GM04504 (cell line): ENCODE measurements at places on chromosomes 6 and 20.

DNA sequence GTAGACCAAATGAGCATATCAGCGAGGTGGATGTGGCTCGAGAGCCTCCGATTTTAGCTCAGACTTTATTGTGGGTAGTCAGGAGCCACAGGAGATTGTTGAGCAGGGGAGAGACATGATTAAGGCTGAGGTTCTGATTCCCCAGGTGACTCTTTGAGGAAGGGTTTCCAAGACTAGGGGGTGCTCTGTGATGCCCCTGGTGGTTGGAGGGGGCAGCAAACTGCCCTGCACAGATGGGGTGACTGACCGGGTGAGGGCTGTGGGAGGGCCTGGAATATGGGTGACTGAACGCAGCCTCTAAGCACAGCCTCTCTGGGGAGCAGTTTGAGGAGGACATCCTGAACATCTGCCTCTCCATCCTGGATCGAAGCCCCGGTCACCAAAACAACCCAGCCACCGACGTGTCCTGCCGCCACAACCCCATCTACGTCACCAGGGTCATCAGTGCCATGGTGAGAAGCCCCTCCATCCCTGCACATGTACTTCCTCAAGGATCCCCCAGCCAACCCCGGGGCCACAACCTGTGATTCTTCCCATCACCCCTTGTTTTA is 17.0 kb downstream of the TGM6 start:
- no peak for DNase-seq

DNA sequence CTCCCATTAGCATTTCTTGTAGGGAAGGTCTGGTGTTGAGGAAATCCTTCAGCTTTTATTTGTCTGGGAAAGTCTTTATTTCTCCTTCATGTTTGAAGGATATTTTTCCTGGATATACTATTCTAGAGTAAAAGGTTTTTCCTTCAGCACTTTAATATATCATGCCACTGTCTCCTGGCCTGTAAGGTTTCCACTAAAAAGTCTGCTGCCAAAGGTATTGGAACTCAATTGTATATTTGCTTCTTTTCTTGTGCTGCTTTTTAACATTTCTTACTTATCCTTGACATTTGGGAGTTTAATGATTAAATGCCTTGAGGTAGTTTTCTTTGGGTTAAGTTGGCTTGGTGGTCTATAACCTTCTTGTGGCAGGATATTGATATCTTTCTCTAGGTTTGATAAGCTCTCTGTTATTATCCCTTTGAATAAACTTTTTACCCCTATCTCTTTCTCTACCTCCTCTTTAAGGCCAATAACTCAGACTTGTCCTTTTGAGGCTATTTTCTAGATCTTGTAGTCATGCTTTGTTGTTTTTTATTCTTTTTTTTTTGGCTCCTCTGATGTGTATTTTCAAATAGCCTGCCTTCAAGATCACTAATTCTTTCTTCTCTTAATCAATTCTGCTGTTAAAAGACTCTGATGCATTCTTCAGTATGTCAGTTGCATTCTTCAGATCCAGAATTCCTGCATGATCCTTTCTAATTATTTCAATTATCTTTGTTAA is 225.0 kb upstream of the ZNF217 start:
- no peak for DNase-seq

GRCh38 chr6:113414511-113414910 is 442.6 kb upstream of the MARCKS start:
- peak; percentile 69 for DNase-seq

DNA sequence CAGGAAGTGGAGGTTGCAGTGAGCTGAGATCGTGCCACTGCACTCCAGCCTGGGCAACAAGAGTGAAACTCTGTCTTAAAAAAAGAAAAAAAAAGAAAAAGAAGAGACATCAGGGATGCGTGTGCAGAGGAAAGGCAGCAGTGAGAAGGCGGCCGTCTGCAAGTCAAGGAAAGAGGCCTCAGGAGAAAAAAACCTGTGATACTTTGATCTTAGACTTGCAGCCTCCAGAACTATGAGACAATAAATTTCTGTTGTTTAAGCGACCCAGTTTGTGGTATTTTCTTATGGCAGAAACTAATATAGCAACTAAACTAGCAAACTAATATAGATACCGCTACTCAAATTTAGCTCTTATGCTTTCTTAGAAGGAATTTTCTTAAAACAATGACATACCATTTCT is 36.1 kb downstream of the FGD2 start:
- no peak for DNase-seq

DNA sequence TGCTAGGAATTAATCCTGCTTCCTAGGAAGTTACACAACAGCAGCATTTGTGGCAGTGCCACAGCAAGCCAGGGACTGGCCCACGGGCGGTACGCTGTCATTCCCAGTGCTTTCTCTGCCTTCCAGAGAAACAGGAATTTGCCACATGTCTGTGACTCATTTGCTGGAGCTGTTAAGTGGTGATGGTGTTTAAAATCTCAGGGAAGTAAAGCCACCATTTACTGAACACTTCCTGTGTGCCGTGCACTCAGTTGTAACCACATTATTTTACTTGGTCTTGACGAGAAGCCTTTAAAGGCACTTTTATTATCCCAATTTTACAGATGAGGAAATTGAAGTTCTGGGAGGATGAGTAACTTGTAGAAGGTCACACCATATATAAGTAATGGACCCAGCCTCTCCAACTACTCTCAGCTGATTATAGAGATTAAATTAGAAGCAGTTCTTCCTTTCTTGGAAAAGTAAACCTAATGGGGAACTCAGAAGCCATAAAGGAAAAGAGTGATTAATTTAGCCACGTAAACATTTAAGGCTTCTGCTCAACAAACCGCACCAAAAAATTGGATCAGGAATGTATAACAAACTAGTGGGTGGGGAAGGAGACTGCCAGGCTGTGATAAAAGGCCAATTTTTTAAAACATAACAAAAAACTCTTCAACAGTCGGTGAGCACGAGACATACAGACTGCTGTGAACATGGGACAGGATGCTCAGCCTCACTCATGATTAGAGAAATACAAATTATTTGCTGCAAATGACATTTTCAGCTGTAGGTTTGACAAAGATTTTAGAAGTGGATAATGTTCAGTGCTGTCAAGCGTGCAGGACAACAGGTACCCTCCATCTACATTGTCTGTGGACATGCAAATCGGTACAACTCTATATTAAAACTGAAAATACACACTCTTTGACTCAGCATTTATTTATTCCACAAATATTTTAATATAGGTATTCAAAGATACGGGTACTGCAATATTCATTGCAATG is 311.2 kb downstream of the NRN1 start:
- peak; percentile 89 for DNase-seq

DNA sequence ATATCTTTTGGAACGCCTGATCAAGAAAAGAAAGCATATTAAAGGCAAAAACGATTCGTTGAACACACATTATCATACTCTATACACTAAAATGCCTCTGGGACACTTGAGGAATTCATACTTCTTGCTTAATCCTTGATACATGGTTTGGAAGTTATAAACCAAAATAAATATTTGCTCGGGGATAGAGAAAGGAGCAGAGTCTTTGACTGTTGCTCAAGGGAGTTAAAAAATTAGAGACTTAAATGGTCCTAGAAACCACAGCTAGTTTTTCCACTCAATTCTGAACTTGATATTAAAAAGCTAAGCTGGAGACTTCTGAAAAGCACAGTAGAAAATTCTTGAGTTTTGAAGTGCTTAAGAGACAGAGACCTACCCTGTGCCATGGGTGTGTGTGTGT is 98.9 kb downstream of the BCKDHB start:
- no peak for DNase-seq

GRCh38 chr6:159969204-159969912 is 476 bp downstream of the IGF2R start:
- DNase-seq = no peak

GRCh38 chr6:156691018-156691417 is 86.2 kb upstream of the ARID1B start:
- no peak for DNase-seq

DNA sequence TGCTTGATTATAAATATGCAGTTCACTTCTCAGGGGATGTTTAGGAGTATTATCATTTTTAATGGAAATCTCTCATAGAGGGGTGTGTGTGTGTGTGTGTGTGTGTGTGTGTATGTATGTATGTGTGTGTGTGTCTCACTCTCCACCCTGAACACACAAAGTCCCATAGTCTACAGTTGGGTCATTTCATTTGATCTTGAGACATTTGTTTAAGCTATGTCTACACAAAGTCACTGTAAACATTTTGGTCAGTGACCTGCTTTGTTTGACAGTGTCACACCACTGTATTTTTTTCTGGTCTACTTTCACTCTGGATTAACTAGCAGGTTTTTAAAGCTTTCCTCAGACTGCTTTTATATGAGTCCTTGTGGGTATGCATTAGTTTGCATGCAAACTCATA is 215.2 kb downstream of the GRIK2 start:
- no peak for DNase-seq

DNA sequence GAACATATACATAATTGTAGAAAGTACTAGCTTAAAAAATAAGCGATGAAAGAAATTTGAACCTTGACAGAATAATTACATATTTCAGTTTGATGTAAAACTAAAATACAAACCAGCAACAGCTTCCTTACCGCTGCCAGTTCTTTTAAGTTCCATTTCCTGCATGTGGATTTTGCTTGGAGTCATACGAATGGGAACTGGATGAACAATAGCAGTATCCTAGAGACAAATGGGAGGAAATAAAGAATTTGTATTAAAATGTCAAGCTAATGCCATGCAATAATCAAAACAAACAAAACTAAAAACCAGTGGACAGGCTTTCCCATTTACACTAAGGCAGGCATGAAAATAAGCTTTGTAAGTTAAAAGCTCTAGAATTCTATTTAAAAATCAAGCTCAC is 67.1 kb downstream of the REPS1 start:
- no peak for DNase-seq

DNA sequence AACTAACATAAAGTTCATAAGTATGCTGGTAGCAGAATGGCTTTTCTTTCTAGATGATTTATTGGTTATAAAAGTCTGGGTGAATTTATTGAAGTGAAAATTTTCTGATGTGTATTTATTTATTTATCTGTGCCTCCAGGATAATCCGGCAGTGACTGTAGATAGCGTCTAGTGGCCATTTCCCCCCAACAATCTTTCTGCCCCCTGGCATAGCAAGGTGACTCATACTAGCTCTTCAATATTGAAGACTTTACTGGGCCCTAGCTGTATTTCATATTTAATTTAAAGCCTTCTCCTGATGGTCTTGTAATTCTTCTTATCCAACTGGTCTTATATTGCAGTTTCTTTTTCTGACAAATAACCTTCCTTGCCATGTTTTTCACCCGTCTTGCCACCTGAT is 154.1 kb upstream of the SGK1 start:
- DNase-seq = no peak

DNA sequence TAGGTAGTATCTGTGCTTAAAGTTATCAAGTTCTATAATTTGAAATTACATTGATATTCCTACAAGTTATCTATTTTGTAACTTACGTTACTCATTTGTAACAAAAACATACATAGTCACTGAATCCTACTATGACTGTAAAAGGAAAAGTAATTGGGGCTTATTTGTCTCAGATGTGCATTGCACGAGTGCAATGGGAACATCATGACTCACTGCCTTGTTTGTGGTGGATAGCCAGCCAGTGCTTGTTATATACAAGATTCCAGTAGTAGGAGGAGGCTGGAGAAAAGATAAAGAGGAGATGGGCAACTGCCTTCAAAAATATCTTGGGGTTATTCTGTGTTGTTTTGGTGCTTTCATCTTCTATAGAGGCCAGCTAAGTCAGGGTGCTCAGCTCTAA is 164.1 kb downstream of the RNF144B start:
- DNase-seq = peak; percentile 14

- DNase-seq = no peak
Observed at GRCh38 chr20:5780846-5781217, 30.6 kb downstream of the SHLD1 start.

DNA sequence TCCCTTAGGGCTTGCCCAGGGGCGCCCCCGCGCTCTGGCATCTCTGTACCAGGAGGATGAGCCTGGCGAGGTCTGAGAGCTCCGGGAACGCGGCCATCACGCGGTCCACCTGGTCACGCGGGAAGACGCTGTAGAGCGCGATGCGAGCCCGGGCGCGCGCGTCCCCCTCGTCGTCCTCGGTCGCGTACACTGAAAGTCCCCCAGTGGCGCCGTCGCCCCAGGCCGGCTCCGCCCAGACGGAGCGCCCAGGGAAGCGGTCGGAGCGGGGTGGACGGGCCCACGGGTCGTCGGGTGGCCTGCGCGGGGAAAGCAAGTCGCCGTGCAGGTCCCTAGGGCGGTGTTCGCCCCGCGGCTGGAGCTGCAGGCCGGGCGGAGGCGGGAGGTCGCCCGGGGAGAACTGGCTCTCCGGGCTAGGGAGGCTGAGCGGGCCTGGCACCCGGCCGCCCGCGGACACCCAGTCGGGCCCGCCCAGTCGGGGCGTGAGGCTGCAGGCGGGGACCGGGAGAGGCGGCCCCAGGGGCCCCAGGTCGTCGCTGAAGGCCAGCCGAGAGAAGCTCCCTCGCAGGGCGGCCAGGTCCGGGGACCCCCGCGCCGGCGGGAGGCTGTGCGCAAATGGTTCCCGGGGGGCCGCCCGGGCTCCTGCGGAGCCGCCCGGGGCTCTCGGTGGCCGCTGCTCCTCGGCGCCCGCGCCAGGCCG is 34.0 kb downstream of the ZC3H12D start:
- no peak for DNase-seq

DNA sequence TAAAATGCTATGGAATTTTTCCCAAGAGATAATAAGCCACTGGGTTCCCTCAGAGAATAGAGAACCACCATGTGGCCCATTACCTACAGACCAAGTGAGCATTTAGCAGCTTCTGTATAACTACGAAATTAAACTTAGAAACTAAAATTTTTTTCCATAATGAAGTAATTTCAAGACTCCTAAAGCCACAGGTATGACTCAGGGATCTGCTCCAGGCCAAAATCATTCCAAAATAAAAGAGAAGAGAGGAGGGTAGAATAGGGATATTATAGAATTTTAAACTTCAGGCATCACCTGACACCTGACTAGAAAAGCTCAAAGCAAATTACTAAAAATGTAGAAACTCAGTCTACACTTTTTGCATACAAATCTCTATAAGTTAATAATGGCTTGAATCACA is 108.9 kb upstream of the DST start:
- DNase-seq = no peak

GRCh38 chr6:36867471-36868224 is 7.0 kb downstream of the PPIL1 start:
- DNase-seq = no peak

DNA sequence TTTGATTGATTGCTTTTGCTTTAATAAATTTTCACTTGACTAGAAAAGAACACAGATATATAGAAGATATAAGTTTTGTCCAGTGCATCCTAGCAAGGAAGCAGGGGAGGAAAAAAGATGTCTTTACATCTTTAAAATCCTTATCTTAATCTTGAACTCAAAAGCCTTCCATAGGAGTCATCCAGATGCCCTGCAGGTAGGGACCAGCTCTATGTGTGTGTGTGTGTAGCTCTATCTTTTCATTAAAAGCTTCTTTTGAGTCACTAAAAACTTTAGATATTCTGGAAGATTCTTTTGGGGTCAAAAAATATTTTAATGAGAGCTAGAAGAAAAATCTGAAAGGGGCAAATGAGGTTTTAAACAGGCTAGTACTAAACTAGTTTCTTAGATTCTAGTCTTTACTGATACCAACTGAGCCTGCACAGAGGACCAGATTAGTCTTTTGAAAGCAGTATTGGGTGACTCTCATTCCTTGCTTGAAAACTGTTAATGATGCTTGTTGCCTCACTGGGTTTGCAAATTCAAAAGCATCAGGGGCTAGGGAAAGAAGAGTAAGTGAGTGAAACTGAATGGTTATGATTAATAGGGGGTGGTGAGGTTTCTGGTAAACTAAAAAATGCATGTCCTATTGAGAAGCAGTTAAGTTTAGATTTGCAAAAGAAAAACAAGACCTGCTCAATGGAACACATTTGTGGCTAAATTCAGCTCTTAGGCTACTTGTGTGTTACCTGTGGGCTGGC is 40.6 kb upstream of the JAG1 start:
- DNase-seq = no peak
